ENCODE measurements at places on chromosomes 5 and 9.

GRCh38 chr9:110591526-110591925 is 12.0 kb upstream of the SVEP1 start:
- no peak for DNase-seq

DNA sequence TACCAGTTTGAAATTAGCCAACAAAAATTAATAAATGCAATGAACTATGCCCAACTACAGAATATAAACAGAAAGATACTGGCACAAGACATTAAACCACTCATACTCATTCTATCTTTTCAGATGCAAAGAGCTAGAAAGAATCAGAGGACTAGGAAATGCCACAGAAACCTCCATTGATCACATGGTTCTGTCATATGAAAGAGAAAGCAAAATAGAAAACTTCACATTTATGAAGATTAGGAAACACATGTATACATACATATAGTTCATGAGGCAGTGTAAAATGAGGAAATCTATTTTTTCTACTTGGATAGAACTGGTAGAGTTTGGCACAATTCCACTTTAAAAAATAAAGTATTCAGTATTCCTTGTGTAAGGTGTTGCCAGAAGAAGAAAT is 275.1 kb upstream of the PTGER4 start:
- no peak for DNase-seq

GRCh38 chr5:9156282-9156681 is 389.6 kb downstream of the SEMA5A start:
- no peak for DNase-seq

DNA sequence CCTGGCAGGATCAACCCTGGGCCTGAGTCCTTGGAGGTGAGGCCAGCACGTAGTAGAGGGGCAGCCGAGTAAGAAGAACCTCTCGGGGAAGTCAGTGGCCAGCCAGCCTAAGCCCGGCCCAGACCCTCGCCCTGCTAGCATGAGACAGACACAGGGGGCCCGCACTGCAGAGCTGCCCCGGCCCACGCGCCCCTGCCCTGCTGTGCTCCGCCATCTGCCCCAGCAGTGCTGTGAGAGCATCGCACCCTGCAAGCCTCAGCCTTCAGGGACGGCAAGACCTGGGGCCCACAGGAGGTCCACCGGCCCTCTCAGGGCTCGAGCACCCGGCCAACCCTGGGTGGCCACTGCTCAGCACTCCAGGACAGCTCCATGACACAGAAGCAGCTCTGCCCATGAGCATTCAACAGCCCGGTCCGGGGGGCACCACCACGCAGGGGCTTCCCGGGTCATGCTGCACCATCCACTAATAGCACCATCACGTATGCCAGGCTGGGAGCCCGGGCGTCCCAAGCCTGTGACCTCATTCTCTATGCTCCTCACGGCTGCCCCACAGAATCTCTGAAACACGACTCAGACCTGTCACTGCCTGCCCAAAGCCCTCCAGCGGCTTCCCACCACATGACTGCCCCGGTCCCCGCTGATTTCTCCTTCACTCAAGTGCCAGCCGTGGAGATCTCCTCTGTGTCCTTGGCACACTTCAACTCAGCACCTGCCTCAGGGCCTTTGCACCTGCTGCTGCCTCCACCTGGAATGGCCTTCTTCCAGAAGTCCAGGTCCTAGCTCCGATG is 38.1 kb downstream of the ADAMTS2 start:
- no peak for DNase-seq

GRCh38 chr5:55344392-55344992 is 36.7 kb downstream of the MTREX start:
- DNase-seq, result peak; percentile 20

DNA sequence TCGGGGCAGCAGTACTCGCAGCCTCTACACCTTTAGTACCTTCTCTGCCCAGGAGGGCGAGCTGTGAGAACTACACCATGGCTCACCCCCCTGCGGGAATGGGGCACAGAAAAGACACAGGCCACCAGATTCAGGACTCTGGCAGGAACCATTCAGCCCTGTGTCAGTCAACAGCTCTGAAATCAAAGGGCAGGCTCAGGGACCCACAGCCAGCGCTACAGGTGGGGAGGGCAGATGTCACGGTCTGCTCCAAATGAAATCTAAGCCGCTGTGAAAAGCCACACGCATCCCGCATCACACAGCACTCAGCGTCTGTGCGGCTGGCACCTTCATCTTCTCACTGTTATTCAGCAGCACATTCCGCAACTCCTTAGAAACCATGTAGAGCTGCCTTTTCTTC is 27.9 kb downstream of the NSUN2 start:
- DNase-seq, result no peak

DNA sequence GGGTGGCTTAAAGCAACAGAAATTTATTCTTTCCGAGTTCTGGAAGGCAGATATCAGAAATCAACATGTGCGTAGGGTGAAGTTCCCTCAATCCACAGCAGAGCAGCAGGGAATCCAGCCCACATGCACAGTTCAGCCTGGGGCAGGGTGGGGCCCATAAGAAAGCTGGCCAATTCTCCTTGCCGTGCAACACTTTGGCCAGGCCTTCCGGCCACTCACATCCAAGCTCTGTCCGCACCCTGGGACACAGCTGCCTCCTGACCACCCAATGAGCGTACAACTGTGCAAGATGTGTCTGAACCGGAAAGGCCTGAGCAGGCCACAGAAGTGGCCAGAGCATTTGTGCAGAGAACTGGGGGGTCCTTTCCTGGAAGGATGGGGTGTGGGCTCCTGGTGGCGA is 274.9 kb downstream of the GADD45G start:
- DNase-seq, result no peak

DNA sequence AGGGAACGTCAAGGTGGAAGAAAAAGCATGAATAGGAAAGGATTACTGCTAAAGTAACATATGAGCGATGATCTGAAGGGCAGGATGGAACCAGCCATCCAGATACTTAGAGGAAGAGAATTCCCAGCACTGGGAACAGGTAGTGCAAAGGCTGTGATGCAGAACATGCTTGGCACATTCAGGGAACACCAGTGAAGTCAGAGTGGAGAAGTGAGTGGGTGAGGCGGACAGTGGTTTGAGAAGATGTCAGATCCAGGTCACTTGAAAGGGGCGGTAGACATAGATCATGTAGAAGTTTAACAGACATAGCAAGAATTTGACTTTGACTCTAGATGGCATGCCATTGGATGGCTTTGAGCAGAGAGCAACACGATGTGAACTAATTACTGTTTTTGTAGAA is 374.2 kb downstream of the PDE4D start:
- no peak for DNase-seq

- DNase-seq, result no peak
These were observed 217.6 kb downstream of the TMEM167A start for GRCh38 chr5:82859451-82860140.

DNA sequence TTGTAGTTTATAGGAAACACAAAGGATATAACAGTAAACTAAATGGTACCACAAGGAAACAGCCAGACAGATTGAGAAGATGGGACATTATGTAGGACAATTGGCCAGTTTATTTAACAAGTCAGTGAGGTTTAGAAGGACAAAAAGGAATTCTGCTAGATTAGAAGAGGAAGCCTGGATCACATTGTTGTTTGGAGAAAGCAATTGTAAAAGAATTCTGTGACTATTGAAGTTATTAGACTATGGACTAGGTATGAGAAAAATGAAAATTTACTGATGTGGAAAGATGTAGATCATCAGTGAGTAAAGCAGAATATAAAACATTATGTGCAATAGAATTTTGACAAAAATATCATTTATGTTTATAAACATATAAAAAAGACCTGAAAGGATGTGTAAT is 97.1 kb downstream of the CFAP95 start:
- no peak for DNase-seq

DNA sequence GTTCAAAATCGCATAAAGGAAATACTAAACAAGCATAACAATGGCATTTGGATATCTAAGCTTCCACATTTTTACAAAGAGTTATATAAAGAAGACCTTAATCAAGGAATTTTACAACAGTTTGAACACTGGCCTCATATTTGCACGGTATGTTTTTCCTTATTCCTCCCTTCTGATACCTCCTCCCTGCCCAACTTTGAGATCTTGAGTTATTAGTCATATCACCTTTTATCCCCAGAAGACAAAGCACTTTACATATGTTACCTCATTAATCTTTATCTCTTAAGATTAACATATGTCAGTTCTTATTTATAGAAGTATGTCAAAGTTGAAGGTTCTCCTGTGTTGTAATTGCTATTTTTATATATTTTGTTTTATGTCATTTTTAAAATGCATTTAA is 29.8 kb downstream of the TDRD7 start:
- DNase-seq, result no peak

DNA sequence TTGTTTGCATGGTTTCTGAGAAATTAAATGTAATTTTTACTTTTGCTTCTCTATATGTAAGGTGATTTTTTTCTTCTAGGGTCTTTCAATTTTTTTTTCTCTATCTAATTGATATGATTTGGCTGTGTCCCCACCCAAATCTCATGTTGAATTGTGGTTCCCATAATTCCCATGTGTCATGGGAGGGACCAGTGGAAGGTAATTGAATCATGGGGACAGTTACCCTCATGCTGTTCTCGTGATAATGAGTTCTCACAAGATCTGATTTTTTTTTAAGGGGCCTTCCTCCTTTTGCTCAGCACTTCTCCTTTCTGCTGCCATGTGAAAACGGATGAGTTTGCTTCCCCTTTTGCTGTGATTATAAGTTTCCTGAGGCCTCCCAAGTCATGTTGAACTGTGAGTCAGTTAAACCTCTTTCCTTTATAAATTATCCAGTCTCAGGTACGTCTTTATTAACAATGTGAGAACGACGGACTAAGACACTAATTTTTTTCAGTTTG is 150.8 kb downstream of the MTRR start:
- no peak for DNase-seq

- no peak for DNase-seq
These were observed 9.4 kb downstream of the FYB1 start for GRCh38 chr5:39209924-39210323.

GRCh38 chr5:116441223-116441622 is 133.4 kb downstream of the SEMA6A start:
- peak; percentile 59 for DNase-seq

- DNase-seq, result no peak
These were observed 1.4 kb downstream of the TJP2 start for GRCh38 chr9:69175486-69175885.

GRCh38 chr5:58404734-58405133 is 55.2 kb downstream of the PLK2 start:
- no peak for DNase-seq

- no peak for DNase-seq
These were observed 196.7 kb downstream of the WDR70 start for GRCh38 chr5:37575541-37576489.

- no peak for DNase-seq
These were observed 188.6 kb downstream of the ADGRV1 start for GRCh38 chr5:90747175-90747574.

- peak; percentile 25 for DNase-seq
These were observed 52.6 kb downstream of the GNA14 start for GRCh38 chr9:77595426-77596095.

GRCh38 chr9:134549336-134549735 is 92.3 kb upstream of the COL5A1 start:
- no peak for DNase-seq

DNA sequence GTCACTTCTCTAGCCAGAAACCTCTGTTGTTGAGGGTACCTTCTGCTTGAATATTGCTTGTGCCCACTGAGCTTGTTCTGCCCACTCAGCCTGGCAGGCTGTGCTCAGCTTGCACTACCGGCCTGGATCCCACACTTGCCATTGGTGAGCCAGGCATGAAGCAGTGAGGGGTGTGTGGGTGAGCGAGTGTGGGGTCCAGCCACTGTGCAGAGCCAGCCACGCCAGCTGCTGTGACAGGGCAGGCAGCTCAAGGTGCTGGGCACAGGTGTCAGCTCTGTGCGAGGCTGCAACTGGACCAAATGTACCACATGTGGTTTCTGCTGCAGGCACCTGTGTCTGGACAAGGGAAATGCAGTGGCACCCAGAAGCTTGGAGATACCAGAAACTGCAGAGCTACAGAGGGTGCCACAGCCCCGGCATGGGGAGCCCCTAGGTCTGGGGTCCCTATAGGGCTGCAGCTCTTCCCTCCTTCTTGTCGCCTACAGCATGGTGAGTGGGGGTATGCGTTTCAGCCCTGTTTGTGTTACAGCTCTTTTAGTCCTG is 305.1 kb upstream of the RIOK2 start:
- DNase-seq, result no peak

DNA sequence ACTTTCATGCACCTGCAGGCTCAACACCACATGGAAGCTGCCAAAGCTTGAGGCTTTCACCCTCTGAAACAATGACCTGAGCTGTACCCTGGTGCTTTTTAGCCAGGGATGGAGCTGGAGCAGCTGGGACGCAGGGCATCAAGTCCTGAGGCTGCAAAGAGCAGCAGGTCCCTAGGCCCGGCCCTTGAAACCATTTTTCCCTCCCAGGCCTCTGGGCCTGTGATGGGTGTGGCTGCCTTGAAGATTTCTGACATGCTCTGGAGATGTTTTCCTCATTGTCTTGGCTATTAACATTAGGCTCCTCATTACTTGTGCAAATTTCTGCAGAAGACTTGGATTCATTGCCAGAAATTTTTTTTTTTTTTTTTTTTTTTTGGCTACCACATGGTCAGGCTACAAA is 30.3 kb upstream of the GHR start:
- DNase-seq, result no peak

GRCh38 chr9:96567203-96567700 is 52.4 kb downstream of the CDC14B start:
- DNase-seq, result peak; percentile 2
